ENCODE measurements at places on chromosomes 3 and 15.

DNA sequence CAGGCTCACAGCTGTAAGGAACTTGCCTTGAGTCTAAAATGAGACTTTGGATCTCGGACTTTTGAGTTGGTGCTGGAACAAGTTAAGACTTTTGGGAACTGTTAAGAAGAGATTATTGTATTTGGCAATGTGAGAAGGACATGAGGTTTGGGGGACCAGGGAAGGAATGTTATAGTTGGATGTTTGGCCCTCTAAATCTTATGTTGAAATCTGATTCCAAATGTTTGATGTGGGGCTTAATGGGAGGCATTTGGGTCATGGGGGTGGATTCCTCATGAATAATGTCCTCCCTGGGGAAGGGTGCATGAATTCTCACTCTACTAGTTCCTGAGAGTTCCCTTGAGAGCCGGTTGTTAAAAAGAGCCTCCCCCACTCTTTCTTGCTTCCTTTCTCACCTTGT, 18.5 kb upstream of the CHCHD6 start:
- DNase-seq, result no peak

GRCh38 chr3:20844851-20845250, 658.8 kb upstream of the SGO1 start:
- no peak for DNase-seq

DNA sequence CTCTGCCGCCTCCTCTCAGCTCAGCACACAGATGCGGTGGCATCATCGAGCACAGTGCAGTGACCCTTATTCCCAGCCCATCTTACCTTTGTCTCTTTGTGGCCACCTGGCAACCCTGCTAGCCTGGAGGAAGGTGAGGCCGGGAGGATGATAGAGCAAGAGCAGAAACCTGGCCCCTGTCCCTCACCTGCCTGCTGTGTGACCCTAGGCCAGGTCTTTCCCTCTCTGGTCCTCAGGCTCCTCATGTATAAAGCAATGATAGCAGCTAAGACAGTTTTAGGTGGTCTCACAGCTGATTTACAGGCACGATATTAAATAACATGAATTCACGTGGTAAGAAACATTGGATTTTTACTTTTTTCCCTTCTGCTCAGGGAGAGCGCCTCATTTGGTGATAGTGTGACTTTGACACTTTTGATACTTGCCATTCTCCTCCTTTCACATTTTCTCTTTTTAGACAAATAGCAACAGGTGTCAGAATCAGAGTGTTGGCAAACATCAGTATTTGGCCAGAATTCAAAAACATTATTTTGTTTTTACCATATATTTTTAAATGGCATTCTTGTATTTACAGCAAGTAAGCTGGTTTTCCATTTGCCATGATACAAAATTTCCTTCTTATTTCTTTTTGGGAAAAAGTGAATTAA, 29.5 kb upstream of the CTSH start:
- no peak for DNase-seq

- DNase-seq, result no peak
Observed at GRCh38 chr3:89419647-89420241, 312.3 kb downstream of the EPHA3 start.

DNA sequence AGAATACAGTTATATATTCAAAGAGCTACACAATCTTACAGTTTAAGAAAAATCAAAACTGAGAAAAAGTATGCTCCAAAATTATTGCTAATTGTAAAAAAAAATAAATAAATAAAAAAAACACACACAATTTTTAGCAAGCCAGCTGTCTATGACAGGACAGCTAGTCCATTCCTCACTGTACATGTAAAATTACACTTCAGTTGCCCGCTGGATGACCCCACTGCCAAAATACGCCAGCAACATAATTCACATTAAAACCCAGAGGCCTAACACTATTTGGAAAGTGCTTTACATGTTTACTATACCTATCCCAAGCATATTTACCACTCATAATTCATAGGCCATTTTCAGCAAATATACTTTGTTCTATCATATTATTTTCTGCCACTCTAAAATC, 5.8 kb downstream of the MYO9A start:
- no peak for DNase-seq

DNA sequence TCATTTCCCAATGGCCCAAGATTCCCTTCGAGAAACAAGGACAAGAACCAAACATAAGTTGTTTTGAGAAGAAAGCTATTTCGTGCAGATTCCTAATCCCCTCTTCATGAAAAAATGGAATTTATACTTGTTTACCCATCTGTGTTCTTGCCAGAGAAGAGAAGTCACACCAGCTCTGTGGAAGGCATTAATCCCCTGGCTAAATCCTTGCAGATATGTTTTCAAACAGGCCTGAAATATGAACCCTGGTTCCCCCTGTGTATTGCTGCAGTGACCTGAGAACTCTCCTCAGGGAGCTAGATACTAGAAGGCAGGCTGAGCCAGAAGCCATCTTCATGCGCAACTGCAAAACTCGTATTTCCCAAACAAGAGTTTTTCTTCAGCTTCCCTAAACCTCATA, 337.7 kb downstream of the NEK10 start:
- no peak for DNase-seq

DNA sequence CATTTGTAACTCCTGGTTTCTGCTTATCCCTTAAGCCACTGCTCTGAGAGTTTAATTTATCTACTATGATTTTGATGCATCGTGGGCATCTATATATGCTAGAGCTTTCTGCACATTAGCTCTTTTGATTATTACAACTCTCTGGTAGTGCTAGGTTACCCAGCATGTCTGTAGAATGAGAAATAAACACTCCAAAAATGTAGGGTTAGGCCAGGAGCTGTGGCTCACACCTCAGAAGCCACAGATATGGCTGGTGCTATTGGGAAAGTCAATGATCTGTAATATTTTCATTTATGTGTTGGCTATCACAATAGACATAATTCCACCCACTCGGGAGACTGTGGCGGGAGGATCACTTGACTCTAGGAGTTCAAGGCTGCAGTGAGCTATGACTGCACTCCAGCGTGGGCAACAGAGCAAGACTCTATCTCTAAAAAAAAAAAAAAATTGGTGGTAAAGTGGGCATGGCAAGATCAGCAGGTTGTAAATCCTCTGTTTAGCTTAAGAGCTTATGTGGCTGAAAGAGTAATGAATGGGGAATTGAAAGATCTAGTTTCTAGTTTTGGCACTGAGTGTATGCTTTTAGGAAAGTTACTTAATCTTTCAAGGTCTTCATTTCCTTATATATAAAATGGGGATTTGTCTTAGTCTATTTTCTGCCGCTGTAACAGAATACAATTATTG, 6.3 kb downstream of the TIGIT start:
- DNase-seq, result no peak

DNA sequence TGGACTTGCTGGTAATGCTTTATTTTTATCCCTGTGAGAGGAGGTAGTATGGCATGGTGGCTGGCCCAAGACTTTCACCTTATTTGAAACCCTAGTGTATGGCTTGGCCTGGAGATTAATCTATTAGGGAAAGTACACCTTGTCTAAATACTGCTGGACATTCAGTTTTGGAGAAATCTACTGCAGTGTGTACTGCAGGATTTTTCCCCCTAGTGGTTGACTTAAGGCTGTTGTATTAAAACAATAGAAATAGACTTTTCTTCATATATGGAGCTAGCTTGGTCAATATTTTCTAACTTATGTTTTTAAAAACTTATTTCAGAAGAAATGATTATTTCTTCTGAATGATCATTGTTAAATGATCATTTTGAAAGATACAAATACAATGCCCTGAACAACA, 13.9 kb upstream of the SLITRK3 start:
- no peak for DNase-seq

- no peak for DNase-seq
Observed at GRCh38 chr3:137866001-137866400, 101.9 kb downstream of the SOX14 start.

DNA sequence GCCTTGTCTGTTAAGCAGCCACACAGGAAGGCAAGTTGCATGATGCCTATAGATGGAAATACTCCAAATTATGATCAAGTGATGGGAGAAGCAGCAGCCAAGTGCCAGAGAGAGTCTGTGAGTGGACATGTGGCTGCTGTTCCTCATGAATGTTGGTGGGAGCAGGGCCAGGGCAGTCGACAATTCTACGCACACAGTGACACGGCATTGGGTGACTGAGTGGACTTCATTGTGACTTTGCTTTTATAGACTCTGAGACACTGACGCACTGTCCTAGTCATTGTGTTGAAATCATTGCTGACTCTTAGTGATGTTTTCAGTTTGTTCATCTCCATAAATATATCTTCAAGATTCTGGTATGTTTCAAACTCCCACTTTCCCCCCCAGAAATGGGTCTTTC, 246.3 kb upstream of the SEMA6D start:
- DNase-seq, result no peak

GRCh38 chr3:152243301-152243711, 25.4 kb upstream of the MBNL1 start:
- no peak for DNase-seq

DNA sequence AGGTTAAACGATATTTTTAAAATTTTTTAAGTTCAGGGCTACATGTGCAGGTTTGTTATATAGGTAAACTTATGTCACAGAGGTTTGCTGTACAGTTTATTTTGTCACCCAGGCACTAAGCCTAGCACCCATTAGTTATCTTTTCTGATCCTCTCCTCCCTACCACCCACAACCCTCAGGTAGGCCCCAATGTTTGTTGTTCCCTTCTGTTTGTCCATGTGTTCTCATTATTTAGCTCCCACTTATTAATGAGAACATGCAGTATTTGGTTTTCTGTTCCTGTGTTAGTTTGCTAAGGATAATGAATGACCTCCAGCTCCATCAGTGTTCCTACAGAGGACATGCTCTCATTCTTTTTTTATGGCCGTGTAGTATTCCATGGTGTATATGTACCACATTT, 14.9 kb downstream of the FAM162A start:
- DNase-seq, result no peak

DNA sequence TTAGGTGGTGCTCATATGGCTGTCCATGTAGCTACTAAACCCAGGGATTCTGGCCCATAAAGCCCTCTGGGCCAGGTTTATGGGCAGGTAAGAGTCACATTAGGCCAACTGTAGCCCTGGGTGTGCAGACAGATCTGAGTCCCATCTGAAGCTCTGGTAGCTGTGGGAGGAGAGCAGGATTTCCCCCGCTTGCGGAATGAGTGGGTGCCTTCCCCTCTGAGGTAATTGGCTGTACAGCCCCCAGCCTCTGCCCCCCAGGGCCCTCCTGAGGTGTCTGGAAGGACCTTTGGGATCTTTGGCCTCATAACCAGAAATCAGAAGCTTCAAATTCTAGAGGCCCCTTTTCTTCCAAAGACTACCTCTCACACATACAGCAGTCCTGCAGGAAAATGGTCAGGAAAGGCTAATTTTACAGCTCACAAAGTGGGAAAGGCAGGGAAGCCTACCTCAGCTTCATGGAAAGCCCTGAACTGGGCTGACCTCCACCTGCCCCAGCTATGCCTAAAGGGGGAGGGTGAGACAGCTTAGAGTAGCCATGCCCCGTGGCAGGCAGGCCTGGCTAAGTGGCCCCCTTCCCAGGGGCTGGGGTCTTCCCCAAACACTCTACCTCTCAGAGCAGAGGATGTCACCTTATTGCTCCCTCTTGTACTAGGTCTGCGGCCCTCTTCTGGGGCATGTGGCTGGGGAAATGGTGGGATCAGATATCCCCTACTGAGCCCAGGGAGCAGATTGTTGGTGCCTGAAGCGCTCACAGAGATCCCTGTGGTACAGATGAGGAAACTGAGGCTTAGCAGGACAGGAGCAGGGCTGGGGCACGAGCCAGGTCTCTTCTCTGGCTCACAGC, 16.8 kb downstream of the HEMK1 start:
- DNase-seq, result no peak

GRCh38 chr3:160395297-160395696, 3.7 kb downstream of the IFT80 start:
- no peak for DNase-seq

DNA sequence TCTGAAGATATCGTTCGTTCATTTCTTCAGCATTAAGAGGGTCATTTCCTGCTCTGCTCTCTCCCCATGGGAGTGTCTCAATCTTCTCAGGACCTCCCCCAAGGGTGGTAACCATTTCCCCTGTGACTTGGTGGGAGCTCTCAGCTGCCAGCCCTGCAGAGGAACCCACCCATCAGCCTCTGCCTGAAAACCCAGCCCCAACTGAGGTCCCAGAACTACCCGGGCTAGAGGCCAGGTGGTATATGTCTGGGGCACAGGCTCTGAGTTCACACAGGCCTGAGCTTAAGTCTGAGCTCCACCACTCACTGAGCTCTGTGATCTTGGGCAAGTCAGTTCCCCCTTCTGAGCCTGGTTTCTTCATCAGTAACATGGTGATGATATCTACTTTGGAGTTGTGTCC, 10.0 kb upstream of the ATP2B2 start:
- DNase-seq, result no peak

- DNase-seq, result no peak
Observed at GRCh38 chr3:11289864-11290263, 17.7 kb downstream of the ATG7 start.

DNA sequence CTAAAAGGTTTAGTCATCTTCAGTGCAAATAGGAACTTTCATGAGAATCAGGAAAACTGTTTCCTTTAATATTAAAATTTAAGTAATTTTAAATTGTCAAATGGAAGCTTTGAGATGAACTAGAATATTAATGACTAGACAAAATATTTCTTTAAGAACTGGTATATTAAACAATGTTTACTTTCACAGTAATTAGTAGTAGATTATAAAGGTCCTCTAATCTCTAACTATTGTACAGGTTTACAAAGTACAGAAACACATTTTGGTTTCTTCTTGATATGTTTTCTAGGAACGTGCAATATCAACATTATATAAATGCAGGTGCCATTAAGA, 138.9 kb downstream of the CLASP2 start:
- DNase-seq, result no peak
